ENCODE measurements at places on chromosomes 2 and 18.

DNA sequence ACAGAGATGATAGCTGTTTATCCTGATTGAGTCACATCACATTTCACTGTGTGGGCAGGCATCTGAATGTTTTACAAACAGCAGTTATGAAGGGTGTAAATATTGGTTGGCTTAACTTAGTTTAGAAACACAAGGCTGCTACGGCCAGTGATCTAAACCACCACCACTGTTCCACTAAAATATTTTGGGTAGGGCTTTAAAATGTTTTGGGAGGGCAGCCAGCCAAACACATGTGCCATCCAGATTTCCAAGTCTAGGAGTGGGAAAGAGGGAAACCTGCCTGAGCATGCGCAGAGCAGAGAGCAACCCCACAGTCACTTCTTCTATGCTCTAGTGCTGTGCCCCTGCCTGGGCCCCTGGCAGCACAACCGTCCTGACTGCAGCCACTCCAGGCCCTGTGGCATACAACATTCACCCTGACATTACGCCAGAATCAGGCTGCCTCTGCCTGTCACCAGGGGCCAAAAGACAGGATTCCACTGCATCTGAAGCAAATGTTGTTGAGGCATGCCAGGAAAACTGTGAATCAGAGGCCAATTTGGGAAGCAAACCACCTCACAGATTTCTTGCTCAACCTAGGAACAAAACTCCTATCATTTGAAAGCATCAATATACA lies 74.8 kb upstream of the COL5A2 start:
- DNase-seq, result no peak

DNA sequence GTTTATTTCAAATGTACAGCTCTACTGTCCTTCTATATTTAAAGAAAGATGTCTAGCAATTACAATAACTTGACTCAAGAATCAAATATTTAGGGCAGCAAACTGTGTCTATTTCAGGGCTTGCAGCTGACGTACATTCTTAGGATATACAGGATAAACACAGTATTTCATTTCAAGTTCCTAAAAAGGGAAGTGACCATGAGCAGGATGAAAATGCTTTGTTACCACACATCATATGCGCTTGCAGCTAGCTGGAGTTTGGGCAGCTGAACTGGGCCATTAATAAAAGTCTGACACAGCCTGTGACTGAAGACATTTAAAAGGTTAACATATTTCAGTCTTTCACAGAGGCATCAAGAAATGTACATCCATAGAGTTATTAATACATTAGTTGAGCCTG lies 264.6 kb upstream of the TRIB2 start:
- DNase-seq, result no peak

DNA sequence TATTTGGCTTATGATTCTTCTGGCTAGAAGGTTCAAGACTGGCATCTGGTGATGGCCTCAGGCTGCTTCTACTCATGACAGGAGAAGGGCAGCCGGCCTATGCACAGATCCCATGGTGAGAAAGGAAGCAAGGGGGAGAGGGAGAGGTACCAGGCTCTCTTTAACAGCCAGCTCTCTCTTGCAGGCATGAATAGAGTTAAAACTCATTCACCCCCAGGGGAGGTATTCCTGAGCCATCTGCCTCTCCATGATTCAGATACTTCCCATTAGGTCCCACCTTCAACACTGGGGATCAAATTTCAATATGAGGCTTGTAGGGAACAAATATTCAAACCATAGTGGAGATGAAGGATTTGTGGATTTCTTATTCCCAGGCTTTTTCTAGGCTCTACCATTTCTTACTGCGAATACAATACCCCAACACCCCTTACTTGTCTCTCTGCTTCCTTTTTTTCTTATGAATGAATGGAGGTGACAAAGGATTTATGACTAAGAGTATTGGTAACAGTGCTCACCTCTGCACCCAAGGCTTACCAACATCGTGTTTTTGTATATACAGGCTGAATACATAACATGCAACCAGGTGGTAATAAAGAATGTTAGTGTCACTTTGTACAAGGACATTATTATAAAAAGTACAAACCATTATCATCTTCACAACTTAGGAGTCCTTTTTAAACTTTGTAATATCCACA lies 454.6 kb upstream of the TRIB2 start:
- DNase-seq, result no peak

DNA sequence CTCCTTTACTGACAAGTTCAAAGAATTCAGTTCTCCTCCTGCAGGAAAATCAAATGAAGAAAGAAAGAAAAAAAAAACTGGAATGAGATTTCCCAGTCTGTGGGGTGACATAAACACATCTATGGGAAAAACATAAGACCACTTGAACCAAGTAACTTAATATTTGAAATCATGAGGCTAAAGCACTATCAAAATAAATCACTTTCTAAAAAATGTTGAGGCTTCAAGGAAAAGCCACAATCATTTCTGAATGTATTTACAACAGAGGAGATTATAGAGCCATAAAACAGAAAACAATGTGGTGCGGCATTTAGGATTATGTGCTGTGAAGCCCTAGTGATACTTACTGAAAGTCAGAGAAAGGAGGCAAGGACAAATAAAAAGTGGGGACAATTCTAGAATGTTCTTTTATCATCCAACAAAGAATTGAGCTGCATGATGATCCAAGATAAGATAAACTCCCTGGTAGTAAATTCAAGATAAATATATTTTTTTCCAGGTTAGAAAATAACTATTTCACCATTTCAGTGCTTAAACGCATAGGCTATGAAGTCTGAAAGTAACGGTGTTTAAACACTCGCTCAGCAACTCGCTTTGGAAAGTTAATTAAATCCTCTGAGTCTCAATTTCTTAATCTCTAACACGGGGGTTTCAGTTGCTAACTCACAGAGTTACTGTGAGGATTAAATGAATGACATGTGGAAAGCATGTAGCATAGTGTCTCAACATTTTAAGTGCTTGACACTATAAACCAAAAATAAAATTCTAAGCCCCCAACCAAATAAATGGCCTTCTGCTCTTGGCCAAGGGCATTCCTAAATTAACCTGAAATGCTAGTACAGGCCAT lies 288.5 kb downstream of the AGPS start:
- DNase-seq, result no peak

- no peak for DNase-seq
Observed at GRCh38 chr2:213246497-213247281, 37.6 kb upstream of the SPAG16 start.
